Activated CD4-positive, alpha-beta T cell treated with anti-CD3 and anti-CD28 coated beads for 48 hours (primary cell): ENCODE measurements at places on chromosomes 5 and 9.

DNA sequence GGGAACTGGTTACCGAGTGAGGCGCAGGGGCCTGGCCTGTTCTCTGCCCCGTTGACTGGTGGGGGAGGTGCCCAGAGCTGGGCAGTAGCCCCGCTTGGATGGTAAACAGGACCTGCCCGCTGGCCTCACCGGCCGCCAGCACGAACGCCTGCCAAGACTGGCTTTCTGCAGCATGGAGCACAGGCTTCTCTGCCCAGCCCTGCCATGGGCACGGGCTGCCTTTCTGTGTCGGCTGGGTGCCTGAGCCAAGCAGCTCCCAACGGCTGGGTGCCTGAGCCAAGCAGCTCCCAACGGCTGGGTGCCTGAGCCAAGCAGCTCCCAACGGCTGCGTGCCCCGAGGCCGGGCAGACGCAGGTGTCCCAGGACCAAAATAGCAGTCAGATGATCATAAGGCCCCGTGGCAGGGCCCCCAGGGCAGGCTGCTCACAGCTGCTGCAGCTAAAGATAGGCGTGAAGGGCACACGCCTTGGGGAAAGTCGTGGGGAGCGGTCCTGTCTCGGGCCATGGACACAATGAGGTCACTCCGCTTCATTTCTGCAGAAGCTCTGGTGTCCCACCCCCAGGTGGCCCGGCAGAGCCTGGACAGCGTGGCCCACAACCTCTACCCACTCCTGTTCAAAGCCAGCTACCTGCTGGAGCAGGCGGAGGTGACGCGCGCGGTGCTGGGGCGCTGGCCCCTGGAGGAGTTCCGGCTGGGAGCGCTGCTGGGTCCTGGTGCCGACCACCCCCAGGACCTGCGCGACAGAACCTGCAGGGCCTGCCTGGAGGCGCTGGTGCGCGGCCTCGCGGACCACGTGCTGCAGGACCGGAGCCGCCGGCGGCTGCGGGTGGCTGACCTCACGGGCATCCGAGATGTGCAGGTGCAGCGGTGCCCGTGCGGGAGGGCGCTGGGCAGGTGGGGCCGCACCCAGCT lies at the start of gene LRRC14B:
LRRC14B (plus strand) TSS at position 460 of the 913 bp plus-strand sequence; CDS start at position 504, 44 bp downstream.
- DNase-seq: peak; percentile 39

GRCh38 chr5:175672976-175673648 lies 15.2 kb downstream of the HRH2 start:
- DNase-seq: no peak

GRCh38 chr9:126380447-126380846 lies 53.8 kb downstream of the MVB12B start:
- DNase-seq: no peak

DNA sequence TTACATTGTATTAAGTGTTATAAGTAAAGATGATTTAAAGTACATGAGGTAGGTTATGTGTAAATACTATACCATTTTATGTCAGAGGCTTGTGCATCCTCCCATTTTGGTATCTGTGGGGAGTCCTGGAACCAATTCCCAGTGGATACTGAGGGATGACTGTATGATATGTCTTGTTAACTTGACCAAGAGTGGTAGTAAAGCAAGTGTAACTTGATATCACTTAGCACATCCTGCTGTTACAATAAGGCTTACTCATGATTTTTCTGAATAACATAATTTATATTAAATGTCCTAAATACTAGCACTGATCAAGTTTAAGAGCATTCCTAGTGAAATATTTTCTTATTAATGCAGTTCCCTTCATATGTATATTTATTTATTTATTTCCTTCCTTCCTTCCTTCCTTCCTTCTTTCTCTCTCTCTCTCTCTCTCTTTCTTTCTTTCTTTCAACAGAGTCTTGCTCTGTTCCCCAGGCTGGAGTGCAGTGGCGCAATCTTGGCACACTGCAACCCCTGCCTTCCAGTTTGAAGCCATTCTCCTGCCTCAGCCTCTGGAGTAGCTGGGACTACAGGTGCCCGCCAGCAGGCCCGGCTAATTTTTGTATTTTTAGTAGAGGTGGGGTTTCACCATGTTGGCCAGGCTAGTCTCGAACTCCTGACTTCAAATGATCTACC lies 7.5 kb downstream of the NDFIP1 start:
- no peak for DNase-seq

- DNase-seq: no peak
Measured at GRCh38 chr5:54844905-54845566, 140.4 kb downstream of the ESM1 start.

- DNase-seq: no peak
Measured at GRCh38 chr5:154570572-154571324, 92.7 kb upstream of the HAND1 start.
